ENCODE measurements at places on chromosomes 11 and 22.

DNA sequence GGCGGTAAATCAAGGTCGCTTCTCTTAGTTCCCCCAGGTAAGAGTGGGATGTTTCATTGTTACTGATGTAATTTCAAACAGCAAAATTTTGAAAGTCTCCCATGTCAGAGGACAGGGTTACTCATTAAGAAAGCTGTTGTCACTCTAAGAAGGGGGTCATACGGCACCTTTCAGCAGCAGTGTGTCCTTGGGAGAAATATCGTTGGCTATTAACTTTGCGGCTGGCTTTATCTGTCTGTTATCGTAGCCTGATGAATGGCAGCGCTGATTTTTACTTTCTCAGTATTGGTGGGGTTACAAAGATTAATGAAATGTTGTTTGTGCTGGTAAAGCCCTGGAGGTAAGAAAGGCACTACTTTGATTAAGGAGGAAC lies 27.5 kb upstream of the FBXO3 start:
- DNase-seq = no peak

DNA sequence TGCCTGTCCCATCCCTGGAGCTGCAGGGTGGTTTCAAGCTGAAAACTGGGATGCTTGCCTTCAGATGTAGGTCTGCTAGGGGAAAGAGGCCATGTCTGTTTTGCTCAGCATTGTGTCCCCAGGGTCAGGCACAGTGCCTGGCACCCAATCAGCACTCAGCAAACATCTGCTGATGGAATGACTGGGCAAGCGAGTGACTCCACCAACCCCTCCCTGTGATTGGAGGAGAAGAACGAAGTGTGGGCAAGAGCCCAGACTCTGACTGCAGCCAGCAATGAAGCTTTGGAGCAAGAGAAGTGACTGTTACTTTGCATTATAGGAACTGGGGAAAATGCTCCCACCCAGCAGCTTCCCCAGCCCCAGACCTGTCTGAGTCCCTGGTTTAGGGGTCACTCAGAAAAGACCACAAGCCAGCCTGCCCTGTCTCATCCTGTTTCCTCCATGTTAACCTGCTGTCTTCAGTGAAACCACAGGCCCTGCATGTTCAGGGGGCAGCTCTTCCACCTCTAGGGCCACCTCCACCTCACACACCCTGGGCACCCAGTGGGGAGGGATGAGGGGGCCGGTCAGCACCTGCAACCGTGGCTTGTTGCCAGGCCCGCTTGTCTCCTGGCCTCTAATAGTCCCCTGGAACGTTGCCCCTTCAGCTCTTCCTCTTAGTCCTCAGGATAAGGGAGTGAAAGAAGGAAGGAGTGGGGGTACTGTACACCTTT lies 147.4 kb downstream of the TRIM29 start:
- DNase-seq = no peak

DNA sequence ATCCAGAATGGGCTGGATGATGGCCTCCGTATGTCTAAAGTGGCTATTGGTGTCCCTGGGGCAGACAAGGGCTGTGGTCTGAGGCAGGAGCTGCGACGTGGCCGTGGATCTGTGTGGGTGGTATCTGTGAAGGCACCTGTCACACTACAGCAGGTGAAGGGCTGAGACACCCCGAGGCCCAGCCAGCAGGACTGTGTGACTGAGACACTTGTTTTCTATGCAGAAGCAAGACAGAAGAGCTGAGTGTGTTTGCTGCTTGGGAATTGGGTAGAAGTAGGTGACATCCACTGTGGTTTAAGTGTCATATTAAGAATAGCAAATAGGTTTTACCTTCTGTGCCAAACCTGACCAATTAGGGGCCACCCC lies 35.0 kb downstream of the AMPD3 start:
- DNase-seq = no peak

DNA sequence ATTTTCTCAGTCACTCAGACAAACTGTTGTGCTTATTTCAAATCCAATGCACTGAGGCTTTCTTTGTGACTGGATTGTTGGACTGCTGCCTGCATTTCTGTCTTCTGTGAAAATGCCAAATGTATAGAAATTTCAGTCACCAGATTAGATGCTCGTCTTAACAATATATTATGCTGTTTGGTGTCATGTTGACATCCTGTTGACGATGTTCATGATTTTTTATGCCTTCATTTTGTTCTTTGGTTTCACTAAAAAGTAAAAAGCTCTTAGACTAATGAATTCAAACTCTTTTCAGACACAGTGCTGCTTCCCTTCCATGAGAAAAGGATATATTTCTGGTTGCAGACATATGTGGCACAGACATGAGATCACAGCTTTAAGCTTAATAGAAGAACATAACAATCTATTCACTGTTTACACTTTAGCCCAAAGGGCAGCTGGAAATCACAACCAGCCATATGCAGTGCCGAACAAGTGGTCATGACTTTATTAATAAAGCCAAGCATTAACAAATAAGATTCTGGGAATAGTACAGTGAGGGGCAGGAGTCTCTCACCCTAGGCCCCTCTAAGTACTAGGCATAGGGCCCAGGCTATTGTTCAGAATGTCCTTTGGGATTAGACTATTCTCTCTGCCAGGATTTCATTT lies 9.4 kb upstream of the SOX6 start:
- no peak for DNase-seq

All from HT-29 (cell line).